Stimulated activated CD4-positive, alpha-beta T cell treated with anti-CD3 and anti-CD28 coated beads, TNF-alpha, amount 100 ng/mL, for 1 hour (primary cell): ENCODE measurements at places on chromosomes 7 and 10.

DNA sequence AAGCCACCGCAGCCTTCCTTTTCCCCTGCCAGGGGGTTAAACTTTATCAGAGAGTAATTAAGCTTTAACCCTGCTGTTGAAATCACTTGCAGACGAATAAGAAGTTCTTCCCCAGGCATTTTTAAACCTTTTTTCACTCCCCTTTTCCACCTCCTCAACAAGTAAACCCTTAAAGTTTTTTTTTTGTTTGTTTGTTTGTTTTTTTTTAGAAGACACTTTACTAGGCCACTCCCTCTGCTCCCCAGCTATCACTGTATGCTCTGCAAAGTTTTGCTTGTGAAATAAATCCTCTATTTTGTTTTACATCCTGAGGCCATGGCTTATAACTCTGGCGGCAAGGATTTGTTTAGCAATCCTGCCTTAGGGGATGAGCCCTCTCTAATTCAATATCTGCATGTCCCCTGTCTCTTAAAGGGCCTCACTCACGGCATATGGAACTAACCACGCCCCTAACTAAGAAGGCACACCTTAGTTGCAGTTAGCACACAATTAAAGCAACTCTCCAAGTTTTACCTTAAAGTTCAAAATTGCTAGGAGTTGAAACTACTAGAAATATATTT is 1354.7 kb upstream of the LRRTM3 start:
- no peak for DNase-seq

DNA sequence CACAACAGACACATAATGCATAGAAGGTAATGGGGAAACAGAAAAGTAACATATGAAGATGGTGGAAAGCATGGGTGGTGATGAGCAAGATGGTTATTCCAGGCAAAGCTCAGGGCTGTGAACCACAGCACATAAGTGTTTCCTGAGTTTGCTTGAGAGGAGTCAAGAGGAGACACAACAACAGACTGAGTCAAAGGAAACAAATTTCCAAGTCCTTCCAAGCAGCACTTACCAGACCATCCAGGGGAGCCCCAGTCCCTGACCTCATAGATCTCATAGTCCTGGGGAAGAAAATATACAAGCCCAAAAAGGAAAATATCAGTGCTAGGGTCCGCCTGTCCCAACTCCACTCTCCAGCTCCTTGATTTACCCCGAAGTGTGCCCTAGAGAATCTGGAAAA is 216.6 kb upstream of the FZD1 start:
- DNase-seq: no peak

GRCh38 chr10:37707829-37708578 is 149.4 kb downstream of the ZNF248 start:
- no peak for DNase-seq

DNA sequence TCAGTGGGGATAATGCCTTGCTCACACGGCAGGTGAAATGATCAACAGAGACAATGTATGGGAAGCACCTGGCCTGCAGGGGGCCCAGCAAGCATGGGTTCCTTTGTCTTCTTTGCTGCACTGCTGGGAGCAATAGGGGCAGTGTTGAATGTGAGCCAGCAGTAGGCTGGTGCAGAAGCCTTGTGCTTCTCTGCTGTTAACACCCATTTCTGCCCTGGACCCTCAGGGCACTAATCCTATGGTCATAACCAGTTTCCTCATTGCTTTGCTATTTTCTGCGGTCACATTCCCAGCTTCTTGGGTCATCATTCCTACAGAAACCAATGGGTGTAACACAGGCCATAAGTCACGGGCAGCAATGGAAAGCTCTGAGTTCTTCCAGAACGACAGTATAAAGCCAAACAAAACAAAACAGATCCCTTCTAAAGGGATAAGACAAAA is 10.9 kb upstream of the LGI1 start:
- no peak for DNase-seq

DNA sequence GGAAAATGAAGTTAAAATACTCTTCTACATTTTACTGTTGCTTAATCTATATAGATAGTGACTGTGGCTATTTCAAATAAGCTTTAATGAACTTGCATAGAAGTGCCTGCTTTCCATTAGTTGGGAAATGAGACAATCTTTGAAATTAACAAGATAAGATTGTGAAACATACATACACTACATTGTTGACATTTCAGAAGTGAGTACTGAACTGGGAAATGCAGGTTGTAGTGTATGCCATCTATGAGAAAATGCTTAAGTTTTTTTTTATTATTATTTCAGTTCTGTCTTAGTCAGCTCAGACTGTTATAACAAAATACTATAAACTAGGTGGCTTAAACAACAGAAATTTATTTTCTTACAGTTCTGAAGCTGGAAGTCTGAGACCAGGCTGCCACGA is 49.6 kb upstream of the CSTF2T start:
- no peak for DNase-seq

GRCh38 chr10:11162828-11163599 is 145.3 kb downstream of the CELF2 start:
- DNase-seq: peak; percentile 50

DNA sequence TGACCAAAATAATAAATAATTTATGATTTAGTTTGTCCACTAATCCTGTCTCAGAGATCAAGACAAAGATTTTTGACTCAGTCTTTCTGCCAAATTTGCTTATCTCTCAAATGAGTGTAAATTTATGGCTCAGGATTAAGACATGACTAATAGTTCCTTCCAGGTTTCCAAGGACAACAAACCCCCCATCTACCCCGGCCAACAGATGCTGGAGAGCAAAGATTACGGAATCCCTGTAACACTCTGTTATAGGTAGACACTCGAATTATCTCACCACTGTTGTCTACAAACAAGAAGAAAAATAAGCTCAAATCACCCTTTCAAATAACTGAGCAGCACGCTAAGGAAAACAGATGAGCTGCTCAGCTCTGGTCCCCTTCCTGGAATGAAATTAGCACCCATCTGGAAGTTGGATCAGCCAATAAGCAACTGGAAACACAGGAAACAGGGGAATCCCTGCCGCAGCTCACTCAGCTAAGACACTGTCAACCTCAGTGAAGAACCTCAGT is 56.8 kb upstream of the SVIL start:
- no peak for DNase-seq

DNA sequence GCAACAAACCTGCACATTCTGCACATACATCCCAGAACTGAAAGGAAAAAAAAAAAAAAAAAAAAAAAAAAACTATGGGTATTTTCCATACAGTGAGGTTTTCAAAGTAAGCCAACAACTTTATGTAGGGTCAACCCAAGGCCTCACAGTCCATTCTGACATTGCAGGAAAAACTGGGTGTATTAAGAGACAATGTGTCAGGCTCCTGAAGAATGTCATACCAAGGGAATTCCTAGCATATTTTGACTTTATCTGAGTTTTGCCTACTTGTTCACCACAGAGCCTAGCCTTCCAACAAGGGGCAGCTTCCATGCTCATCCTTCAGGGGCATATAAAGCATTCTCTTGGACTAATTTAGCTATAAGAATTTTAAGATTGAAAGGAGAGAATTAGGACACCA is 368.9 kb downstream of the PLXDC2 start:
- no peak for DNase-seq

- no peak for DNase-seq
Measured at GRCh38 chr10:43105956-43106229, 29.0 kb downstream of the RET start.

GRCh38 chr7:13952921-13953320 is 36.5 kb downstream of the ETV1 start:
- DNase-seq: no peak

DNA sequence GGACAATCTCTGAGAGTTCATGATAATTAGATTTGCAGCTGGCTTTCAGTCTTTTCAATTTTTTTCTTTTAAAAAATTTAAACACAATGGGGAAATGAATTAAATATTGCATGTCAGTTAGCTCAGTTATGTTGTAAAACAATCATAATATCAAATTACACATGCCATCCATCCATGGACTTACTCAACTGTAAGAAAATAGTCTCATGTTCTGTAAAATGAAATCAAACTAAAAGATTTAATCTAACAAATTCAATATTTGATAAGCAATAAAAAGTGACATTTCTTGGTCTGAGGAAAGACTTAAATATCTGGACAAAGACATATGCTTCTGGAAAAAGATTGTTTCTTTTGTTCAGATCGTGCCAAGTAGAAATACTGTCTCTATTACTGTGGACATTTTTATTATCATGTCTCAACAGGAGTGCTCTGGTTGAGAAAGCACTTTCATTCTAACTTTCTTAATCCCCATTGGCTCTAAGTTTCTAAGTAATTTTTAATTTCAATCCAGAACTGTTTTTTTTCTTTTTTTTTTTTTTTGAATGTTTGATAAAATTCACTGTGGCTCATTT is 179.2 kb upstream of the FAM3C start:
- DNase-seq: no peak

DNA sequence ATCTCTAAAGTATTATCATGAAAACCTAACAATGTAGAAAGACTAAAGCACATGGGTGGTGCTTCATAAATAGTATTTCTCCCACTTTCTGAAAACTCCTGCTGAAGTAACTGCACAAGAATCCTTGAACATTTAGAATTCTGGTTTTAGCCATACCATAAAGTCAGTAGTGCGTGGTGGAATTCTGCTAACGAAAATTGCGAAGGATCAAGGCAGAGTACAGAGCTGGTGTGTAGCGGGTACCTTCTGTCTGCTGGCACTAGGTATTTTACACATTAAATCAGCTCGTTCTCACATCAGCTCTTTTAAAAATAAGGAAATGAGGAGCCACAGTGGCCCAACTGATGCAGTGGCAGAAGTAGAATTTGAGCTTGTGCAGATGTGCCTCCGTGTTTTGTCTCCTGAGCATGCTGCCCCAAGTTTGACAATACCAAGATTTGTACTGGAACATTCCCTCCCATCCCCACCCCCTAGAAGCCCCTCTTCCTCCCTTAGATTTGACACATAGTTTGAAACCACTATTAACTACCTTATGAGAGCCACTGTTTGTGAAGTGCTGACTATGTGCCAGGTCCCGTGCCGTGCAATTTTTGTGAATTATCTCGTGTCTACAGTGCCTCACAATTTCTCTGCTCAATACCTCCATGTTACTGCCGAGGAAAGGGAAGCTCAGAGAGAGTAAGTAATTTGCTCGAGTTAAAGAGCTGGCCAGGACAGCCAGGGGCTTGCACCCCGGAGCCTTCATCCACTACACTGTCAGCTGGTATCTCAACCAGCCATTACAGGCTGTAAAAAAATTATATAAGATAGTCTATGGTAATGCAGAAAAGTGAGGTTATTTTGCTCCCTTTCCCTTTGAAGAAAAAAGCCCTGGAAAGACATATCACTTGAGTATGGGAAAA is 66.9 kb downstream of the EGFR start:
- DNase-seq: no peak

- DNase-seq: no peak
Measured at GRCh38 chr10:102262744-102263370, 17.5 kb downstream of the GBF1 start.

DNA sequence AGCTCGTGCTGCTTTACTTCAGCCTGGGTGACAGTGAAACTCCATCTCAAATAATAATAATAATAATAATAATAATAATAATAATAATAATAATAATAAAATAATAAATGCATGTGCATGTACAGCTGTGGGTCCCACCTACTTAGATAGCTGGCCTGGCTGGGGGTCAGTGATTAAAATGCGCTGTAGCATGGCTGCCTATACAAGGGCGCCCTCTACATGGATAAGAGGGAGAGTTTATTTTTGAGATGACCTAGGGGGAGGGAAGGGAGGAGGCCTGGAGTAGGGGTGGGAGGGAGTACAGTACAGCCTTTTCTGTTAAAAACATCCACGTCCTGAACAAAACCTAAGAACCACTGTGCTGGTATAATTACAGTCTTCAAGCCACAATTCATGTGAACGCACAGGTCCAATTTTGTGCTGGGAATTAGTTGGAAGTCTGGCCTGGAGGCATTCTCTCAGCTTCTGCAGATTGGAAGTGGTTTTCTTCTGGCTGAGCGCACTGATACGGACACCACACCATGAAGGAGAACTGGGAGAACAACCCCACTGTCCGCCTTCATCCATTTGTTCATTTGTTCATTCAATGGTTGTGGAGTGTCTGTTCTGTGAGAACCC is 146.5 kb downstream of the TMEM178B start:
- no peak for DNase-seq

GRCh38 chr10:48332871-48333216 is 26.4 kb downstream of the MAPK8 start:
- DNase-seq: no peak

DNA sequence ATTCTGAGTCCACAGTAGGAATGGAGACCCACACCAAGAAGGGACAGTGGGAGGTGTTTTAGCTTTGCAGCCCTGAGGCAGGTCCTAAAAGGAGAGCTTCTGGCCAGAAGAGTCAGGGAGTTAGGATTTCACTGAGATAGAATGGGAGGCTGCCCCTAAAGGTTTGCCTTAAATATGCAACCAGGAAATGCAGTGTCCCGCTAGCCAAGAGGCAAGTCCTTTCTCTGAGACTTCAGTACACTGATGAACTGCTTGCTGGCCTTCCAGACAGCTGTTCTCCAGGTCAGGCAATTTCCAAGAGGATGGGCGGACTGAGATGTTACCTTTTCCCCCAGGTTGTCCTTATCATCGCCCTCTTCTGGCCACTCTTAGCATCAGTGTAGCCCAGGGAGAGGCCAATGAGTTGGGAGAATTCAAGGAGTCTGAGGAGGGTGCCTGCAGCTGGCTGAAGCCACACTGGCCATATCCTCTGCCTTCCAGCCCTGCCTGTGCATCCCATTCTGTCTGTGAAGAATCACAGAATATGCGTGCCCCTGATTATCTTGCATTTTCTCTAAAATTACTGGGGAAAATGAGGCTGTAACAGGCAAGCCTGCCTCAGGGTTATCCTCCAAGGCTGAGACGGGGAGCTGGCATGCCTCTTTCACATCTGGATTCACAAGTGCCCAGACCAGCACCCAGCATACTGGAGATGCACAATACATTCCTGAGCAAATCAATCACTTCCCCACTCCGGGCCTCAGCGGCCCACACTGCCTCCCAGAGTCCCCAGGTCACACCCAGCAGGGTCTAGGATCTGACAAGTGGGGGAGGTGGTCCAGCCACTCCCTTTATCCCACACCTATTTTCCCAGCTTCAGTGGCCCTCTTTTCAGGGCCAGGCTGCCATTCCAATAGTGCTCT is 2.4 kb downstream of the TLL2 start:
- DNase-seq: no peak

DNA sequence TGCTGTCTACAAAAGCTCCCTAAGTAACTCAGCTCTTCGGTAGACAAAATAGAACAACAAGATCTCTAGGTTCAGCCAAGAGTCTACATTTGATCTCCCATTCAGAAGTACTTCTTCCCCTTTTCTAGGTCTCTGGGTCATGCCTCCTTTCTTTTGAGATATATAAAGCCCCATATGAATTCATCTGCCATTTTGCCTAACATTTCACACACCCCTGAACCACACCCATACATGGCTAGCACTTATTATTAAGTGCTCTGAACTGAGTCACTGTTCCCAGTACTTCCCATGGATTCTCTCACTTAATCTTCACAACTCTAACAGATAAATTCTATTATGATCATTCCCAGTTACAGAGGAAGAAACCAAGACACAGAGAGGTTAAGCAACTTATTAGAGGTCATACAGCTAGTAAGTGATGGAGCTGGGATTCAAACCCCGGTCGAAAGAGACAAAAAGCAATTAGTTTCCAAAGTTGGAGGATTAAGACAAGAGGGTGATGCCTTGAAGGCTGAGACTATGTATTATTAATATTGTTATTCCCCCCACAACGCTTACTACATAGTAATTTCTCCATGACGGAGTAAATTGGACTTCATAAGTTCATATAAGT is 17.3 kb downstream of the MYOF start:
- no peak for DNase-seq

- DNase-seq: no peak
Measured at GRCh38 chr10:99534939-99535763, 2.4 kb downstream of the NKX2-3 start.

GRCh38 chr7:159117366-159118196 is 27.1 kb downstream of the VIPR2 start:
- DNase-seq: no peak

- no peak for DNase-seq
Measured at GRCh38 chr10:111716032-111716431, 467.5 kb downstream of the GPAM start.
